ENCODE measurements at places on chromosomes 4 and X. TPM values are rescaled to one million over a fixed set of nuclear protein-coding genes. Genes with fewer than 3 reads are reported as not detected.

EVC2 gene
- total RNA-seq = 1.2 TPM

LCORL gene
- 8.7 TPM for total RNA-seq

SFRP2 gene
- not detected for total RNA-seq

HSFX1 gene
- 1.7 TPM for total RNA-seq

MED12 gene
- 19.4 TPM for total RNA-seq

Data from Right ventricle myocardium inferior (tissue), 1 donor.